GM12891 (cell line): ENCODE measurements at places on chromosomes 13 and 19.

- DNase-seq = no peak
Measured at GRCh38 chr19:55071129-55071502, 4.6 kb upstream of the EPS8L1 start.

- no peak for DNase-seq
Measured at GRCh38 chr13:30968846-30969245, 36.4 kb downstream of the TEX26 start.

DNA sequence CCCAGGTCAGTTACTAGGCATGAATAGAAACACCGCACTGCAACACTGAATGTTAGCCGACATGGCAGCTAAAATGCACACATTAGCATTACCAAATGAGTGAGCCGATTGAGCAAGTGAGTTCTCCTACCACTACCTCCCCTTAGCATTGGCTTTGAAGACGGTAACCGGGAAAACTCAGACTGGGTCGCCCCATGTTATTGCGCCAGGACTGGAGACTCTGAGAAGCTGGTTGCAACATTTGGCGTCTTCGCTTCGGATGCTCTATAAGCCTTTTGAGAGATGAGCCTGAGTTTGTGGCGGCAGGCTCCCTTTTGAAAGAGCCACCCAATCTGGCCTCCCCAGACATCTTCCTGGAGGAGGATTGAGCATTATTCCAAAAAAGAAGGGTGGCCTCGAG, 68.5 kb upstream of the POMP start:
- no peak for DNase-seq

- DNase-seq = no peak
Measured at GRCh38 chr19:54477650-54478049, 4.6 kb upstream of the CDC42EP5 start.

DNA sequence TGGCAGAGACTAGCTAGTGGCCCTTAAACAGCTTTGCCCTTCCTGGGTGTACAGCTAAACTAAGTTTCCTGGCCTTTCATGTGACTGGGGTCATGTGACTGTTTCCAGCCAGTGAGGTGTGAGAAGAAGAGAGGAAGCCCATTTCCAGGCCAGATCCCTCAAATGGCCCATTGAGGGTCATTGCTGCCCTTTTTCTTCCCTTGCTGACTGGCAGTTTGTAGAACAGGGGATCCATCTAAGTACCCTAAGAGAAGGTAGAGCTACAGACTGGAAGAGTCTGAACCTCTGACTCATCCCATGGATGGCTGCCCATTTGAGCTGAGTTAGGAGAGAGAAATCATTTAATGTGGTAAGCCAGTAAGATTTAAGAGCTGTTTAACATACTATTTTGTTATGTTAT, 2.8 kb downstream of the SWSAP1 start:
- DNase-seq = no peak
